ENCODE measurements at places on chromosomes 2 and 18.

- DNase-seq = no peak
Observed at GRCh38 chr2:204264621-204265140, 280.6 kb upstream of the PARD3B start.

GRCh38 chr2:129117434-129117833 lies 798.8 kb upstream of the HS6ST1 start:
- DNase-seq = no peak

GRCh38 chr18:46920067-46920466 lies 2.7 kb downstream of the KATNAL2 start:
- no peak for DNase-seq

DNA sequence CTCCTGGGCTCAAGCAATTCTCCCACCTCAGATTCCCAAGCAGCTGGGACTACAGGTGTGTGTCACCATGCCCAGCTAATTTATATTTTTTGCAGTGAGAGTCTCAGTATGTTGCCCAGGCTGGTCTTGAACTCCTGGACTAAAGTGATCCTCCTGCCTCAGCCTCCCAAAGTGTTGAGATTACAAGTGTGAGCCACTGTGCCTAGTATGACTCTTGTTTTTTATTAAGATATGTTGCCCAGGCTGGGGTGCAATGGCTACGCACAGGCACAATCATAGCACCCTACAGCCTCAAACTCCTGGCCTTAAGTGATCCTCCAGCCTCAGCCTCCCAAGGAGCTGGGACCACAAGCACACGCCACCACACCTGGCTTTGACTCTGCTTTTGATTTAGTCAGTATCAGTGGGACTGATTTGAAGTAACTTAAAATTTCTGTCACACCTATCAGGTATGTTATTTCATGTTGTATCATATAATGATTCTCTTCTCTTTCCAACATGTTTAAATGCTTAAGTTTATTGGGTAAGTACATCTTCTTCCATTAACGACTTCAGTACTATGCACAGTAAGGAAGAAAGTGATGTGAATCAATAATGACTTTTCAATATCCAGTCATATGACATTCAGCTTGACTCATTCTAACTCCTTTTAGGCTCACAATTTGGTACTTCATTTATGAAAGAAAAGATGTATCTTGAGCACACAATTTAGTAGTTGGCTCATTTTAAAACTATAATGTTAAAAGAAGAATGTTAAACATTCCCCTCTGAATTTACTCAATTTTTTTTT lies 6.3 kb downstream of the PPP4R3B start:
- DNase-seq = no peak

- DNase-seq = no peak
Observed at GRCh38 chr2:126963390-126963789, 64.7 kb downstream of the TEX51 start.

GRCh38 chr2:119122663-119123062 lies 35.9 kb downstream of the C1QL2 start:
- no peak for DNase-seq

GRCh38 chr2:236853585-236854051 lies 232.1 kb upstream of the COPS8 start:
- no peak for DNase-seq

- DNase-seq = peak; percentile 89
Observed at GRCh38 chr2:37671009-37671815, at the start of gene CDC42EP3. Gene CDC42EP3, minus strand, starts transcription at chr2:37671642. Its CDS starts 25,055 bp downstream, at chr2:37646587.

DNA sequence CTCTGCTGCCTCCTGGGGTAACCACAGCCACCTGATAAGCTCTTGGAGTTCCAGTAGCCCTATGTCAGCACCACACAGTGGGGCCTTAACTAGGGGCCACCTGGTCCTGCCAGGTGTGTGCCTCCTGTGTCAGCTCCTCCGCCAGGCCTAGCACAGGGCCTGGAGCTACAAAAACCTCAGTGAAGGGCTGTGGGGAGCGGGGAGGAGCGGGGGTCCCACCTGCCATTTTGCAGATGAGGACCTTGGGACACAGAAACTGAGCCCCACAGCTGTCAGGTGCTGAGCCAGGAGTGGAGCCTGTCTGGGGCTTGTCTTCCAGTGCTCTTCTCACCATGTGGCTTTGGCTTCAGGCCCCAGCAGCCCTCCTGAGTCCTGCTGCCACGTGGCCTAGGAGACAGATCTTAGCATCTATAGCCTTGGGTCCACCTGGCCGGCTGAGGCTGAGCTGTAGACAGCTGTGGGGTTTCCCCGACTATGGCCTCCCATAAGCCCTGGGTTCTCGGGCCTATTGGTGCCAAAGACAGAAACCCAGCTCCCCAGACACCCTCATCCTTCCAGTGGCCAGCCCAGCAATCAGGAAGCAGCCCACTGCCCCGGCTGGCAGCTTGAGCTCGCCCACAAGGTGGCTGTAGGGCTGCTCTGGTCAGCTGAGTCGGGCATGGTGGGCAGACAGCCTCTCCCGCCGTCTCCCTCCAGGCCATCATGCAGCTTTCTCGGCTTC lies 104.5 kb upstream of the MCFD2 start:
- no peak for DNase-seq

GRCh38 chr2:38097988-38098385 lies 22.0 kb upstream of the CYP1B1 start:
- DNase-seq = no peak

DNA sequence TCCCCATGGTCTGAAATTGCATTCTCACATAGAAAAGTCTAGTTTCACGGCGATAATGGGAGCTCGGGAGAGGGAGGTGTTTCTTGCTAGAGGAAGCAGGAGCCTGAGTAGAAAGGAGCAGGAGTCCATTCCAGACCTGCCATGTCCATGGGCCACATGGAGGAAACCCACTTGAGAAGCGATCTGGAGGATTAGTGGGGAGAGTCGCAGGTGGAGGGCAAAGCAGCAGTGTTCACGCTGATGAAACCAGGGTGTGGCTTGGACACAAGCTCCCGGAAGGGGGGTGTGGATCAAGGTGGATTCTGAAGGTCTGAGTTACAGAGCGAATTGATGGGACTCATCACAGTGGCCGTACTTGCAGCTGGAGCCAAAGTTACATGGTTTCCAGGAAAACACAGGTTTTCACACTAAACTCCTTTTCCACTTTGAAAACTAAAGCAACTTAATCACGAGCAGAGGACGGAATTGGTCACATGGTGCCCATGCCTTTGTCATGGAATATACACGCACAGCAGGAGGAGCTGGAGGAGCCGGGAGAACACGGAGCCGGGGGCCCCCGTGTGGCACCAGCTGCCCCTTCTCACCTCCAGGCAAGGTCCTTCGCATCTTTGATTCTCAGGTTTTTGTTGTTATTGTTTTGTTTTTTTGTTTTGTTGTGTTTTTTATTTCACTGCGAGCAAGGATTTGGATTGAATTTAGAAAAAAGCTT lies 255.1 kb upstream of the MYT1L start:
- DNase-seq = no peak

DNA sequence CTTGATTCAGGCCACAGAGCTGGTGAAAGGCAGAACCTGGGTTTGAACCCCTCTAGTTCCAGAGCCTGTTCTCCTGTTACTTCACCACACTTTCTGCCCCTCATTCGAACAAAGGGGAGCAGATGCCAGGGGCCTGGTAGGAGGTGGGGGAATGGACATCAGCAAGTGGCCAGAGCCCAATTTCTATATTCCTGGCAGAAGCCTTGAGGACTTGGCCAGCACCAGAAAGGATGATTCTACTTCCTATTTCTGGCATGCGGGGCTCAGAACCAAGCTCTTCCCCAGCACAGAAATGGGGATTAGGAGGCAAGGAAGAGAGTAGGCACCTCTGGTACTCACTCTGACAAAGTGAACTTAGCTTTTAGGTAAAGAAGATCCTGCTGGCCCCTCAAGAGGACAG lies 49.3 kb downstream of the ADD2 start:
- DNase-seq = no peak

DNA sequence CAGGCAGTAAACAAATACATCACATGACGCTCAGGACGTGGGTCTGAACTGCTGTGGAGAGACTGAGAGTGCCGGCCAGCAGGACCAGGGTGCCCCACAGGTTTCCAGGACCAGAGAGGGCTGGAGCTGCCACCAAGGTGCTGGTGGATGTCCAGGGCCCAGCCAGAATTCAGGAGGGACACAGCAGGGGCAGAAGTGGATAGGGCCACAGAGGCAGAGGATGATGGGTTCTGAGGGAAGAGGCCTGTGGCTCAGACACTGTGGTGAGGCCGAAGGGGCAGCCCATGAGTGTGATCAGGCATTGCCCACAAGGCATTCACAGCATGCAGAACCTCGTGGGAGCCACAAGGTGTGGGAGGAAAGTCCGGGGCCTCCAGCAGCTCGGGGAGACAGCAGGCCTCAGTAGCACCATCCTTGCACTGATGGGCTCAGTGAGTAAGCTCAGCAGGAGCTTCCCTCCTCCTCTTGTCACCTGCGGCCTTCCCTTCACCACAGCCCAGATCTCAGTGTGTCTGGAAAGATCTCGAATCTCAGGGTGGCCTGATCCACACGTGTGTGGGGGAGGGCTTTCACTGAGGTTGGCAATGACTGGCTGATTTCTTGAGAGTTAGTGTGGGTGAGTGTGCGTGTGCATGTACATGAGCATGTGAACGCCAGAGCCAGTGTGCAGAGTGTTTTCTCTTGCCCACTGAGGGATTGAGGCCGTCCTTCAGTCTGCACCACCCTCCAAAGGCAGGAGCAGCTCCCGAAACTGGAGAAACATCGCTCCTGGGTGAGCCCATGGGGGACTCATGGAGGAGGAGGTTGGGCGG lies 181.8 kb upstream of the RAB6C start:
- DNase-seq = no peak

GRCh38 chr2:26870585-26871095 lies 22.7 kb downstream of the DPYSL5 start:
- no peak for DNase-seq

GRCh38 chr2:20650393-20650876 lies 463 bp downstream of the HS1BP3 start:
- peak; percentile 65 for DNase-seq

DNA sequence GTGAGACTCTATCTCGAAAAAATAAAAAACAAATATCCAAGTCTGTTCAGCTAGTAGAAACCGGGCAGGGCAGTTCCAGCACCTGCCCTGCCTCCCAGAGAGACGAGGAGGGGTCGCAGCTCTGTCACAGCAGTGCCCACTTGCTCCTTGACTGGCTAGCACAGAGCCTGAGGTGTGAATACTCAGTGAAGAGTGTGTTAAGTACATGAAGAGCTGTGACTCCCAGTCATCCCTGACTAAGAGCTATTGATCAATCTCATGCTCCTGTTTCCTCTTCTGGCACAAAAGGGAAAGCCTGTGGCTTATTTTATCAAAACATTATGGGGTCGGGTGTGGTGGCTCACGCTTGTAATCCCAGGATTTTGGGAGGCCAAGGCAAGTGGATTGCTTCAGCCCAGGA lies 83.0 kb upstream of the FZD7 start:
- no peak for DNase-seq

GRCh38 chr2:15633043-15633970 lies 41.6 kb downstream of the DDX1 start:
- no peak for DNase-seq

DNA sequence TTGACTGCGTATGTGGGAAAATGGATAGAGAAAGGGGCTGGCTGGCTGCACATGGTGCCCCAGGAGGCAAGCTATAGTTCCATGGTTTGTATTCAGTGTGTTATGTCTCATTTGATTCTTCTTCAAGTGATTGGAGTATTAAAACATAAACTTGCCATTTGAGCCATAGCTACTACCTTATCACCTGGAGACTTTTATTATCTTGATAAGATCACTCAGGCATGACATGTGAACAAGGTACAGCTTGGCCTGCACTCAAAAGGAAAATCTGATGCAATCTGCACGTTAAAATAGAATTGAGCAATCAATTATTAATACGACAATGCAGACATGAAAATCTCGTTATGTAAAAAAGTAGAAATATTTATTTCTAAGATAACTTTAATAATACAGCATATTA lies 116.9 kb downstream of the RND3 start:
- DNase-seq = no peak

- no peak for DNase-seq
Observed at GRCh38 chr2:16656784-16657391, 8.7 kb downstream of the CYRIA start.

- no peak for DNase-seq
Observed at GRCh38 chr2:150466741-150467620, 20.5 kb downstream of the RND3 start.

GRCh38 chr2:113973810-113974209 lies 83.9 kb downstream of the ACTR3 start:
- no peak for DNase-seq

- no peak for DNase-seq
Observed at GRCh38 chr2:240402566-240403272, 32.7 kb upstream of the GPC1 start.

GRCh38 chr18:1002653-1003178 lies 98.0 kb downstream of the ADCYAP1 start:
- DNase-seq = no peak

DNA sequence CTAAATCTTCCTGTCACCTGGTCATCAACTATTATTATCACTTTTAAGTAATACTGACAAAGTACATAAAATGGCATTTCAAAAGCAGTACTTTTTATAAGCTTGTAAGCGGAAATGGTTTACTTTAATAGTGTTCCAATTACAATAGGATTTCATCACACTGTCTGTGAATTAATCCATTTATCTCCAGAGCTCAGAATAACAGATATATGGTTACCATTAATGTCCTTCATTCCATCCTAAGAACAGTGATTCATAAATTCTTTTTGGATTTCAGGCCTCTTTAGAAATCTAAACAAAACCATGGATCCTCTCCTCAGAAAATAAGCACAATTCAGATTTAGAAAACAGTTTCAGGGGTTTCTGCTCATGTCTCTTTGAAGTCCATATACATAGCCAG lies 68.4 kb downstream of the PID1 start:
- DNase-seq = no peak

- DNase-seq = no peak
Observed at GRCh38 chr2:29360016-29360784, 245.0 kb downstream of the CLIP4 start.

DNA sequence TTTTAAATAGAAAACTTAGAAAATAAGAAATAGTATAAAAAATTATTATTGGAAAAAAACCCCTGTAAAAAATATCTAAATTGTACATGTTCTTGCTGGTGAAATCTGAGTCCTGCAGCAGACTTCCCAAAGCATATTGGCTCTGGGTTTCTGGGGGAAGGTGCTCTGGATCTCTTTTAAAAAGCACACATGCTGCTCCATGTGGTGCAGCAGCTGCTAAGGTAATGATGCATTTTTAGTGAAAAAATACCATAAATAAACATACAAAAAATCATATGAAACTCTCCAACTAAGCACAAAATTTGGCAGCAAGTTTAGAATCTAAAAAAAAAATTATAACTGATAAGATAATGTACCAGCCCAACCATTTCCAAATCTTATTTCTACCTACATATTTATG lies 216.5 kb downstream of the GPD2 start:
- no peak for DNase-seq

DNA sequence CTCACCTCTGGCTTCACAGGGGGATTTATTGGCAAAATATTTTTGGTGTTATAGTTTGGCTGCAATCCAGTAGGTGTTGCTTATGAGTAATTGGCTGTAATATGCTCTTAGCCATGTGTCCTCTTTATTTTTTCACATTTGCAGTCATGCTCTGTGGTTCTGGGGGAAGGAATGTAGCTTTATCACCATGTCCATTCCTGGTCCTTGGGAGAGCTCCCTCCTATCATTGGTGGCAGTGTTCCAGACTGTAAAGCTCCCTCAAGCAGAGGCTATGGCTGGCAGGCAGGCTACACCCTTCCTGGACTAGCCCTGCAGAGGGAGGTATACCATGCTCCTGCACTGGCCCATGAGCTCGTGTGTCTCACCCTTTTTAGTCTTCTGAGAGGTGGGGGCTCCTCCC lies 120.0 kb upstream of the FSIP2 start:
- no peak for DNase-seq

GRCh38 chr2:196131384-196131937 lies 39.9 kb downstream of the STK17B start:
- DNase-seq = no peak

All from iPS-NIHi11 (cell line).